Right renal pelvis (tissue), 4 donors: ENCODE measurements at places on chromosomes 1 and 21.

- DNase-seq, result no peak
These were observed 46.3 kb upstream of the ATP1B1 start for GRCh38 chr1:169060043-169060722.

DNA sequence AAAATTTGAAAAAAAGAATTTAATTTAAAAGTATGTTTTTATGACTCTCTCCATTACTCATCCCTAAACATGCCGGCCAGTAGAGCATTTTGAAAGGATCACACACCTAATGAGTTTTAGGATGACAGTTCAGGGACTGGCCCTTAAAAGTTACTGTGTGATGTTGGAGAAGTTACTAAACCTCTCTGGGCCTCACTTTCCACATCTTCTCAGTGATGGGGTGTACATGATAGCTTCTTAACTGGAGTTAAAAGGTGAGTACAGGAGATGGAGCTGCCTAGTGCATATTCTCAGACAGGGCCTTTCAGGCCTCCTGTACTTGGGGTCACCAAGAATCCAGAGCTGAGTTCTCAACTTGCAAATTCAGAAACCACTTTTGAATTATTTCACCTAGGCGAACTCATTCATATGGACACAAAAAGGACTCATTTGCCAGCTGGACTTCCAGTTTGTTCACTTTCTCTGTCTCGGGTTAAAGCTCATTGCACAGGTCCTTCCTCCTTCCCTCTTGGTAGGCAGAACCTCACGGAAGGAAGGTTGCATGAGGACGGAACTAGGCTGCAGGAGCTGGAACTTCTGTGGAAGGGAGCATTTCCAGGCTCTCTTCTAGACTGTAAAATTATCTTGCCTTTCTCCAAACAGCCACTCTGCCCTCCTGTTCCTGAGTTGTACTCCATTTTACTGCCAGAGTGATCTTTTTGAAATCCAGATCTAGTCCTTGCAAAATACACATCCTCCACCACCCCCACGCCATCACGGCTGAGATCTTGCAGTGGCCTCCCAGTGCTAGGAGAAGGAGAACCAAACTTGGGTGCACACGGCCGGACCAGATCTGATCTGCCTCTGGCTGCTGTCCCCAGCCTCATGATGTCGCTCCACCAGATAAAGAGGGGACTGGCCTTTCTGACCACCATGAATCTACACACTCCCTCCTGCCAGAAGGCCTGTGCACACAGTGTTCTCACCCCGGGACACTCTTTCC is 4.3 kb upstream of the SLC30A1 start:
- no peak for DNase-seq

- no peak for DNase-seq
These were observed 330.0 kb downstream of the BARHL2 start for GRCh38 chr1:90386899-90387720.

DNA sequence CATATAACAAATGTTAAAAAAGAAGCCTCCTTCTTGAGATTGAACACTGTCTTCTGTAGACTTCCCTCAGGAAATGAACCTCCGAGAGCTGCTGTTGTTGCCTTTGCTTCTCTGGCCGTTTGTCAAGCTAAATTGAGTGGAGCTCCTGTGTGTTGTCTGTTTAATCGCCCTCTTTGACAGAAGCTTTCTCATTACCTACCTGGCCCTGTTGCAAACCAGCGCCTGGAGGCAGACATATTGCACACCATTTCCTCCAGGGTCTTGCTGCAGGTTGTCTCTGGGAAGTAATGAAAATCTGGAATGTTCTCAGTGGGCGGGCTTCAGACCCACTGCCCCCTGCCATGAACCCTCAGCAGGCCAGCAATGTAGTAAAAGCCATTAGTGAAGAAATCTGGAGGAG is 83.3 kb downstream of the GABPA start:
- no peak for DNase-seq

DNA sequence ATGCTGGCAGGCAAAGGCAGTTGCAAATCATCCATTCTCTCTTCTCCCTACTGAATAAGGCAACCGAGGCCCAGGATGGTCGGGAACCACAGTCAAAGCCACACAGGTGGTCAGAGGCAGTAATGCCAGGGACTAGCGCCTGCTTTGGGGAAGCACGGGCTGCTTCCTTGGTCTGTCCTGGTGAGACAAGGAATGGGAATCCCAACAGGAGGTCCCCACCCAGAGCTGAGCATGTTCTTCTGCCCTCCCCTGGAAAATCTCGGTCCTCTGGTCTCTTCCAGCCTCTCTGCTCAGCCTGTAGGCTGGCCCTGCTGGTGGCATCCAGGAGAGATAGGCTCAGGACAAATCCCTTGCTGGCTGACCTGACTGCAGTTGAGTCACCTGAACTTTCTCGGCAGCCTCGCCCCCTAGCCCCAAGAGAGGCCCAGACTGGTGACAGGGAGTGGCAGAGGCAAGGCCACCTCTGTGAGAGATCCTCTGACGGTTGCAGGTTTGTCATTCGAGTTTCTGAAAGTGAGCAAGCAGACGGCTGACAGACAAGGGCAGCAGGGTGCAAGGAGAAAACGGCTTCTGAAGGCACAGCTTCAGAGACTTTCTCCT is 5.8 kb downstream of the OLIG1 start:
- no peak for DNase-seq
